ENCODE measurements at places on chromosomes 12 and 14. TPM values are rescaled to one million over a fixed set of nuclear protein-coding genes. Genes with fewer than 3 reads are reported as not detected.

DNA sequence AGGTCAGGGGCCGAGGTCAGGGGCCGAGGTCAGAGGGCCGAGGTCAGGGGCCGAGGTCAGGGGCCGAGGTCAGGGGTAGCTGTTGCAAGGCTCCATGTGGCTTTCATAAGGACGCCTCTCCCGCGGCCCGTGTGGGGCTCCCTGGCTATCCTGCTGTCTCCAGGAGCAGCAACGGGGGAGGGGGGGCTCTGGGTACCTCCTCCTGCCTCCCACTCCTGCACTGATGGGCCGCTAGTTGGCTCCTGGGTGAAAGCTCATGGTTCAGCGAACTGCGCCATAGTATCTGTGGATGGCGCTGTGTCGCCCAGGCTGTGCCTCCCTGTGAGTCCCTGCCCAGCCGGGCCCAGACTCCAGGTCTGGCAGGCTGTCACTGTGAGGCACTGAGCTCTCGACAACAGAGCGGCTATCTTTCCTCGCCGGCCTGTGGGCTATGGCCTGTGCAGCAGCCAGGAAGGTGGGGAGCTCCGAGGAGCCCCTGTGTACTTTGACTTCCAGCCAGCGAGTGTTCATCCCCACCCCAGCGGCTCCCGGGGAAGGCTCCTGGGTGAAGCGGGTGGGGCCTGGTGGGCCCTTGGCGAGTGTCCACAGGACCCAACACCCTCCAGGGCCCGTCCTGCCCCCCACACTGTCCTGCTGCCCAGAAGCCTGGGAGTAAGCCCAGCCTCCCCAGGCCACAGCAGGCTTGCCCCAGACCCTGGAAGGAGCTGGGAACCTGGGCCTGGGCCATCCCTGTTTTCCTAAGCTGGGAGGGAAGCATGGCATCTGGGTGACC, 8.1 kb downstream of the RFLNA start:
- no peak for DNase-seq

DNA sequence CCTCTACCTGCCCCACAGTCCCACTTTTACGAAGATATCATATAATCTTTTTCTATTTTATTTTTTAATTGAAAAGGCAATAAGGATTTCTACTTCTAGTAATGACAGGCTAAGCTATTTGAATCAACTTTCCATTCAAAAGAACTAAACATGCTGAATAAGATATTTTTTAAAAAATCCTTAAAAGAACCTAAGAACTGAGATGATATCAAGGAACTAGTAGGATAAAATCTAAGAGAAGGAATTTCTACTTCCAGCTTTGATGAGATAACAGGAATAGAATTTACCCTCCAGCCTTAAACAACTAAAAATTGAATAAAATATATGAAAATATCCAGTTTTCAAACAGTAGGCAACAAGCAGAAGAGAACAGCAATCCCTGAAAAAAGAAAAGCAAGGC, 69.0 kb downstream of the TMEM116 start:
- DNase-seq: no peak

DNA sequence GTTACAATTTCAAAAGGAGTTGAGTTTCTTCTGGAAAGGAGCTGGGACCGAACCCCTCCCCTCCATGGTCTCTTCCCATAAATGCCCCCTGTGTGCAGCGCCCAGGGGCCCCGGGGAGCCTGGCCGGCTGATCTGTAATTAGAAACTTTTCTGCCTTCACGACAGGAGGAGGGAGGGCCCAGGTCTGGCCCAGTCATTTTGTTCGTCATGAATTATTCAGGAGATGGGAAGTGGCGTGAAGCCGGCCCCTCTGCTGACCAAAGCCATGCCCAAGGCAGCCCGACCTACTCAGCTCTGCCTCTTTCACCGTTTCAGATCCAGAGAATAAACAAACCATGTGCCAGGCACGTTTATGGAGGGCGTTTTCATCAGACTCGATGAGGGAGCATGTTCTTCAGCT, 33.3 kb upstream of the MSI1 start:
- no peak for DNase-seq

- no peak for DNase-seq
These were observed 24.0 kb downstream of the RNF34 start for GRCh38 chr12:121423682-121424623.

DNA sequence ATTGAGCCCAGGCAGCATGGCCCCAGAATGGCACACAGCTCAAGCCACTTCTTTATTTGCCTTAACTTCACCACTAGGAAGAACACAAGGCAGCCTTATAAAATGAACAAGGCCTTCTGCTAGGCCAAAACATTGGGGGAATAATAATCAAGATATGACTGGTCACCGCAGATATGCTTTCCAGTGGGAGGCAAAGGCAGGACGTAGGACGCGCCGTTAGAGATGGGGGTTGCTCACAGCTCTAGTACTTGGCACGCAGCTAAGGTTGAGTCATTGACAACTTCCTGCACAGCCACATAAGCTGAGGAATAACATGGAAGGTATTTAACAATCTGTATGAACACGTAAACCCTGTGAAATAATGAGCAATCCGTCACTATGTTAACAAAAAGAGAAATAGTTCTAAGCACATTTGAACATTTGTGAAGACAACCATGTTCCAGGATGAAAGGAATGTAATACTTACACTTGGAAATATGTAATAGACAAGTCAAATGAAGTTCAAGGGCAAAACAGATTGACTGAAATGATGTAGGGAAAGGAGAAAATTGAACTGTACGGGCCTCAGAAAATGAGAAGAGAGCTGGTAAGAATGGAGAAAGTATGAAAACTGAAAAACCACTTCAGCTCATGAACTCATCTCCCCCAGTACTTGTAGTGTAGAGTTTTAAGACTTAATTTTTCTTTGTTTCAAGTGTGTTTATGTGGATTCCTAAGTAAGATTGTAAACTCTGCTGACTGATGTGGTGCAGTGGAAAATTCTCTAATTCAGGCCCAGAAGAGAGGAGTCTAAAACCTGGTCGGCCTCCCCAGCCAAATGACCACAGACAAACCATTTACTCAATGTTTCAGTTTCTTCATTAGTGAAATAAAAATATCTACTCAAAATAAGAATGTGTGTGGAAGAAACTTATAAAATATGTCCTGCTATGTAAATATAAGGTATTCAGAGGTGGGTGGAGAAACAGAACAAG, 59.3 kb upstream of the CCDC91 start:
- peak; percentile 98 for DNase-seq

GRCh38 chr14:34044666-34045306, 93.9 kb upstream of the EGLN3 start:
- no peak for DNase-seq

GRCh38 chr14:93054006-93054405, 61.7 kb downstream of the ITPK1 start:
- DNase-seq: no peak

DNA sequence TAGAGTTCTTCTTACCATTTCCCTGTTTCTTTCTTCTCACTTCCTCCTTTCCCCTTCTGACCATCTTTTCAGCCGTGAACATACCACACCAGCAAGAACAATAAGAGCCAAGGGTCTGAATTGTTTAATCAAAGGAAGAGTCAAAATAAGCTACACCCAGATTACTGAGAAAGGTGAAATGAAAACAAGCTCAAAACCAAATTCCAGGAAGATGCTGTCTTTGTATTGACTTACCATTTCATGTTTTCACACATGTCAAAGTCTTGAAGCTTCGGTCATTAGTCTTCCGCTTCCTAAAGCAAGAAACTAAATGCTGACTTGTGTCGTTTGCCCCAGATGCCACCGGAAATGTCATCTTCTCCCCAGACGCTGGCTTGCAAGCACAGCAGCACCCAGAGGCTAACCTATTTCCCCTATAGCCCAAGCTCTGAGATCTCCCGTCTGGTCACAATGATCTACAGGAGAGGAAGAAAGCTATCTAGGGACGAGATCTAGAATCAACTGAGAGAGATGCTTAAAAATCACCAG, 136.5 kb upstream of the AMIGO2 start:
- DNase-seq: no peak

DNA sequence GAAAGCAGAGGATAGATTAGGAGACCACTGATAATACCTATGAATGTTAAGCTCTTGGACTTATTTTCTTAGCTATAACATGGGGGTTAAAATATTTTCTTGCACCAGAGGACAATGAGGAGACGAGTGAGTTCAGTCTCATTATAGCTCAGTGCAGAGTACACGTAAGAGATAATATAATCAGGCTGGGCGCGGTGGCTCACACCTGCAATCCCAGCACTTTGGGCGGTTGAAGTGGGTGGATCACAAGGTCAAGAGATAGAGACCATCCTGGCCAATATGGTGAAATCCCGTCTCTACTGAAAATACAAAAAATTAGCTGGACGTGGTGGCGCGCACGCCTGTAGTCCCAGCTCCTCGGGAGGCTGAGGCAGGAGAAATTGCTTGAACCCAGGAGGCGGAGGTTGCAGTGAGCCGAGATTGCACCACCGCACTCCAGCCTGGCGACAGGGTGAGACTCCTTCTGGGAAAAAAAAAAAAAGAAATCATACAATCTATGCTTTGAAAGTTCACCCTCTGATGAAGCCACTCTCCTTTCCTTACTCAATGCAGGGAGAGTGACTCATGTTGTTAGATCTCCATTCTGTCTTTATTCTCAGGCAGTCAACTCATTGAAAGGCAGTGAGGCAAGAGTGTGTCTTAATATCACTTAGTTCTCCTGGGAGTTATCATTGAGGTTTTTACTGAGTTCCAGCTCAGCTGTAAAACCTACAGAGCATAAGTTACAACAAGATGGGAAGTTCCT, 134.2 kb downstream of the SYNE2 start:
- peak; percentile 69 for DNase-seq

DNA sequence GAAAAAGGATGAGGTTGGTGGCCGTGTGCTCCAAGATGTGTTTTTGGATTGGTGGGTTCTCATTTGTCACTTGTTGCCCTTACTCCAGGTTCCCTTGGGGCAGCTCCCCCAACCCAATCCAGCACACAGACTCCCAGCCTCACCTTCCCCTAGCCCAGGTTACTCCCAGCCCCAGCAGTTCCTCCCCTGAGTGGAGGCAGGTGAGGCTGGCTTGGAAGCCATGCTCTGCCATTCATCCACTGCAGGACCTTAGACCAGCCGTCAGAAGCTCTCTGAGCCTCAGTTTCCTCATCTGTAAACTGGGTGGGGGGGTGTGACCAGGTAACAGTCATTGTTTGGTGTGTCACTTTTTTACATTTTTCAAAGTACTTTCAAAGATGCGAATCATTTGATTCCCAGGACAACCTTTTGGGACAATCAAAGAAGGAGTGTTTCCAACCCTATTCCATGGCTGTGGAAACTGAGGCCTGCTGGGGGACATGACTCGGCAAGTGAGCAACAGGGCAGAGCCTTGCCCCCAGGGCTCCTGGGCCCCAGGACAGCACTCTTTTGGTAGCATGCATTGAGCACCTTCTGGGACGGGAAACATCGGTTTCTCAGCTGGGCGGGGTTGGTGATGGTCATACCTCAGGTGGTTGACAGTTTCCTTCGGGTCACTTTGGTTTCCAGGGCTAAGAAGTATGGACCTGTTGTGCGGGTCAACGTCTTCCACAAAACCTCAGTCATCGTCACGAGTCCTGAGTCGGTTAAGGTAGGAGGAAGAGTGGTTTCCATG, 7.2 kb downstream of the CYP46A1 start:
- no peak for DNase-seq

DNA sequence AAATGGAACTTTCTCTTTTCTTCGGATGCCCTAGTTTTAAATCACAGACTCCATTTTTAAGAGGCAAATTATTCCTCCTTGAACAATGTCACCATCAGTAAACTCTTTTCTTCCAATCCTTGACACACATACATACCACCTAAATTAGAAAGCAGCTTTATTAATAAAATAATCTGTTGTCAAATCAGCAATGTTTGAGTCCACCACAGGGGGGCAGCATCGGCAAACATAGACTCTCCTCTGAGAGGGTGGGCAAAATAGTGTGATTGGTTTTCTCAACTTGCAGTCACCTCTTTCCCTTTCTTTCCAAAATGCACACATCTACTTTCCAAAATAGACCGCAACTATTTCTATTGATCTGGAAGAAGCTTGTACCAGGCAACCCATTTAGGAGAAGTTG, 438.4 kb upstream of the OR4E1 start:
- DNase-seq: no peak

DNA sequence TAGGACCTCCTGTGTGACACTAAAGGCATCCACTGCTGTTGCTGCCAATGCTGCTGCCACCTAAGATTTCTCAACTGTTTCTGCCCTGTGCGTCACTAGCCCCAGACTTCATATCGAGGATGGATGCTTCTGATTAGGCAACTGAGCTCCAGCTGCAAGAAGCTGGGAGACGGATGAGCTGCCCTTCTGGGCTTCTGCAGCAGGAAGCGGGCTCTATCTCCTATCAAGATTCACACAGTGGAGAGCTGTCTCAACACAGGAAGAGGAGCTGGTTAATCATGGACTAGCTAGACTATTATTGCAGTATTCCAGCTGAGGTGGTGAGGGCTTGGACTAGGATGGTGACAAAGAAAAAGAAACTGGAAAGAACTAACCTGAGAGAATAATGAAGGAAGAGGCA, 59.2 kb upstream of the PELI2 start:
- DNase-seq: no peak

DNA sequence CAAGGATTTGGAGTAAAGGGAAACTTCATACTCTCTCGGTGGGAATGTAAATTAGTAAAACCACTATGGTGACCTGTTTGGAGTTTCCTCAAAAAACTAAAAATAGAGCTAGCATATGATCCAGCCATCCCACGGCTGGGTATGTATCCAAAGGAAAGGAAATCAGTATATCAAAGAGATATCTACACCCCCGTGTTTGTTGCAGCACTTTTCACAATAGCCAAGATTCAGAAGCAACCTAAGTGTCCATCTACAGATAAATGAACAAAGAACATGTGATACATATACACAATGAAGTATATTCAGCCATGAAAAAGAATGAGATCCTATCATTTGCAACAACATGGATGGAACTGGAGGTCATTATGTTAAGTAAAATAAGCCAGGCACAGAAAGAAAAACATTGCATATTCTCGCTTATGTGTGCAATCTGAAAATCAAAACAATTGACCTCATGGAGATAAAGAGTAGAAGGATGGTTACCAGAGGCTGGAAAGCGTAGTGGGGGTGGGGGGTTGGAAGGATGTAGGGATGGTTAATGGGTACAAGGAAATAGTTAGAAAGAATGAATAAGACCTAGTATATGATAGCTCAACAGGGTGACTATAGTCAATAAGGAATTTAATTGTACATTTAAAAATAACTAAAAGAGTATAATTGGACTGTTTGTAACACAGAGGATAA, 468.0 kb downstream of the BCAT1 start:
- DNase-seq: no peak

DNA sequence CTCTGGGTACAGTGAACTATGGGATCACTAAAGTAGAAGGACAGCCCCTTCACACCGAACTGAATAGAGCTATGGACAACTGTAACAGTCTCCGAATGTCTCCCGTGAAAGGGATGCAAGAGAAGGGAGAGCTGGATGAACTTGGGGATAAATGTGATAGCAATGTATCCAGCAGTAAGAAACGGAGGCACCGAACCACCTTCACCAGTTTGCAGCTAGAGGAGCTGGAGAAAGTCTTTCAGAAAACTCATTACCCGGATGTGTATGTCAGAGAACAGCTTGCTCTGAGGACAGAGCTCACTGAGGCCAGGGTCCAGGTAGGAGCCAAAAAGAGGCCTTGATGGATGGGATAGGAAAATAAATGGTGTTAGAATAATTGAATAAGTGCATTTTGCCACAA, 3.5 kb downstream of the ALX1 start:
- no peak for DNase-seq

LRTM2 gene
- total RNA-seq: not detected

RIPK3 gene
- not detected for total RNA-seq

ULK1 gene
- 1.8 TPM for total RNA-seq

PTHLH gene
- total RNA-seq: 0.87 TPM

NKX2-8 gene
- not detected for total RNA-seq

SMIM41 gene
- total RNA-seq: not detected

DBX2 gene
- not detected for total RNA-seq

RFX4 gene
- not detected for total RNA-seq

SRRM4 gene
- total RNA-seq: not detected

Data from HT1080 (cell line).